ENCODE measurements at places on chromosomes 16 and 17.

DNA sequence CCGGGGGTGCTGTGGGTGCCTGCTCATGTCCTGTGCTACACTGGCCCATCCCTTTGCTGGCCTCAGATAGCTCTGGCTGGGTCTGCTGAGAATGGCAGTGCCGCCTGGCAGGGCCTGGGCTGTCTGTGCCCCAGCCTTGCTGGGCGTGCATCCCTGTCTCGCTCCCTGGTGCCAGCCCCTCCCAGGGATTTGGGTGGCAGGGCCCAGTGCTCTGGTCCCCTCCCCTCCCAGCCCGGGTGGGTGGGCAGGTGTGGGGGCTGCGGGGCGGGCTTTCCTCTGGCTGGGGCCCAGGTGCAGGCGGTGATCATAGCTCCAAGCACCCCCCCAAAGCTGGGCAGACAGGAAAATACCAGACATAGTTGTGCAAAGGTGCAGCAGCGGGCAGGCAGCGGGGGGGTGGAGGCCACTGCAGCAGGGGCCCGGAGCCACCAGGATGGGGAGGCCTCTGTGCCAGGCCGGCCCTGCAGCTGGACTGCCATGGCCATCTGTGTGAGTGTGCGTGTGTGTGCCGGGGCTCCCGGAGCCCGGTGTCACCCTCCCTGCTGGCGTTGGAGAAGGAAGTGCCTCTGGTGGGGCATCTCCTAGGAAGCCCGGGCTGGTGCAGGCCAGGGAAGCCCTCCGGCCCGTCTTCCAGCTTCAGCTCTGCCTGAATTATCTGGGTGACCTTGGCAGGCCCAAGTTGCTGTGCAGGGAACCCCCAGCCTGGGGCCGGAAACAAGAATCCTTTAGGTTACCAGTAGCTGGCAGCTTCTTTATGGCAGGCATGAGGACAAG lies 7.4 kb downstream of the GLIS2 start:
- DNase-seq: no peak

DNA sequence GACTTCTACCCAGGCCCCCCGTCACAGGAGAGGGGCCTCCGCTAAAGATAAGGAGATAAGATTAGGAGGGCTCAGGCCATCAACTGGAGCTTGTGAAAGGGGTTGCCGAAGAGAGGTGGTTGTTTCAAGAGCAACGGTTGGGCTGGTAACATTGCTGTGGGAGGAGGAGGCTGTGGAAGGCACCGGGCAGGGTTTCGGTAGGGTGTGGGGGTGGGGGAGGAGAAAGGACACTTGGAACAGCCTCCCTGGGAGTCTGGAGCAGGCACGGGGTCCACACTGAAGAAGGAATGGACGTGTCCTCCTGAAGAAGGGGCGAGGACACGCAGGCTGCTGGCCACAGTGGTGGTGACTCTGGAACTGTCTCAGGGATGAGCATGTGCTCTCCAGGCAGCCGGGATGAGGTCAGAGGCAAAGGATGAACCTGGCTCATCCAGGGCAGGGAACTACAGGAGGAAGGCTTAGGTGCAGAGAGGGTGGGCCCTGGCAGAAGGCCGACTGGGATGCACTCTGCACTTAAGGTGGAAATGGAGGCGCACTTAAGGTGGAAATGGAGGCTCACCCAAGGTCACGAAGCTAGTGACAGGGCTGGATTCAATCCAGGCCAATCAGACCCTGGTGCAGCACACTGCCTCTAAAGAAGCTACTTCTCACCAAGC lies 1.2 kb upstream of the EPX start:
- no peak for DNase-seq

DNA sequence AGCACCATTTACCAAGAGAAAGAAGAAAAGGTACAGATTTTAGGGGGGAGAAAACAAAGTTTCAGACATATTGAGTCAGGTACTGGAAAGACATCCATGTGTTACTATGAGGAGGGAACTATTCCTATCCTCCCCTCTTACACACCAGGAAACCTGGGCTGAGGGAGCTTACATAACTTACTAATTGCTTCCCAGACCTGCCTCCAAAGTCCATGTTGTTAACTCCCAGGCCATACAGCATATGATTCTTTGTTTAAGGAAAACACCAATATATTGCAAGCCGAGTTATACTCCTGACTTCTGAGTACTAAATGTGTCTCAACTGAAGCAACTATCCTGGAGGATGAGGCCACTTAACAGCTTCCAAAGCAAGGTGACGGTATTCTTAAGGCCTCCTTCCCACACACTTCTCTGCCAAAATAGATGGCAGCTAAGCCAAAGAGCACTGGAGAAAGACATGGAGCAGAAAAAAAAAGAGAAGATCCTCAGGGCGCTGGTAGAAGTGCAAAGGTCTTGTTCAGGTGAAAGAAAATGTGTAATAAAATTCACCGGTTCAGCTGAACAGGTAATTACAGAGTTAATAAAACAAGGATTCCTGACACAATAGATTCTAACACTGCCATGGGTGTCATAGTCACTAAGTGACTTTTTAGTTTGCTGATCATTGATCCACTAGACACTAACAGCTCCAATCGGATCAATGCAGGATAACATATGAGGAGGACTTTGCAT lies 151.1 kb downstream of the SKAP1 start:
- no peak for DNase-seq

GRCh38 chr16:2527071-2527783 lies 4.0 kb downstream of the CEMP1 start:
- no peak for DNase-seq

GRCh38 chr16:85967111-85967510 lies 68.1 kb downstream of the IRF8 start:
- DNase-seq: no peak

Measured in CD4-positive, alpha-beta T cell treated with Interleukin-15 for 1 hour (primary cell).